ENCODE measurements at places on chromosomes 16 and 17. TPM values are rescaled to one million over a fixed set of nuclear protein-coding genes. Genes with fewer than 3 reads are reported as not detected.
A peak's percentile ranks its signal among the peaks of the same experiment; 100 is the strongest.

DNA sequence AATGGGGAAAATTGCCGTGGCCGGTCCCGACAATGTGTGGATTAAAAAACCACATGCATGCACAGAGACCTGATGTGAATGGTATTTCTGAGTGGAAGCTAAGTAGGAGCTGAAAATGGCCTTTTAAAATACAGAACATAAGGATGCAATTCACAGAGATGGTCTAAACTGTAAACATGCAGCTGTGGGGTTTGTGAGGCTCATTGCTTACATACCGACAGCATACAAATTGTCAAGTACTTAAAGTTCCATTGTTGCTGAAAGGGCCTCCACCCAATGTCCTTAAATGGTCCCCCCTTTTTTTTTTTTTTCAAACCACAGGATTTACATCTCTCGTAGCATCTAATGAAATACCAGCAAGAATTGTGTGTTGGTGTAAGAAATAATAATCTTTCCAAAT is 523.2 kb downstream of the MAF start:
- no peak for DNase-seq

The DPEP1 gene
- total RNA-seq, result 0.88 TPM

GRCh38 chr17:73815474-73815873 is 171.2 kb upstream of the SDK2 start:
- DNase-seq, result peak; percentile 68

The KCNJ12 gene
- 1.6 TPM for total RNA-seq

GRCh38 chr16:54265575-54266107 is 20.9 kb downstream of the IRX3 start:
- no peak for DNase-seq

The KRTAP9-2 gene
- total RNA-seq, result not detected

- DNase-seq, result no peak
Measured at GRCh38 chr16:60674241-60674640, 1362.0 kb downstream of the CDH8 start.

The P2RX1 gene
- total RNA-seq, result not detected

The CLEC18C gene
- total RNA-seq, result 0.25 TPM

DNA sequence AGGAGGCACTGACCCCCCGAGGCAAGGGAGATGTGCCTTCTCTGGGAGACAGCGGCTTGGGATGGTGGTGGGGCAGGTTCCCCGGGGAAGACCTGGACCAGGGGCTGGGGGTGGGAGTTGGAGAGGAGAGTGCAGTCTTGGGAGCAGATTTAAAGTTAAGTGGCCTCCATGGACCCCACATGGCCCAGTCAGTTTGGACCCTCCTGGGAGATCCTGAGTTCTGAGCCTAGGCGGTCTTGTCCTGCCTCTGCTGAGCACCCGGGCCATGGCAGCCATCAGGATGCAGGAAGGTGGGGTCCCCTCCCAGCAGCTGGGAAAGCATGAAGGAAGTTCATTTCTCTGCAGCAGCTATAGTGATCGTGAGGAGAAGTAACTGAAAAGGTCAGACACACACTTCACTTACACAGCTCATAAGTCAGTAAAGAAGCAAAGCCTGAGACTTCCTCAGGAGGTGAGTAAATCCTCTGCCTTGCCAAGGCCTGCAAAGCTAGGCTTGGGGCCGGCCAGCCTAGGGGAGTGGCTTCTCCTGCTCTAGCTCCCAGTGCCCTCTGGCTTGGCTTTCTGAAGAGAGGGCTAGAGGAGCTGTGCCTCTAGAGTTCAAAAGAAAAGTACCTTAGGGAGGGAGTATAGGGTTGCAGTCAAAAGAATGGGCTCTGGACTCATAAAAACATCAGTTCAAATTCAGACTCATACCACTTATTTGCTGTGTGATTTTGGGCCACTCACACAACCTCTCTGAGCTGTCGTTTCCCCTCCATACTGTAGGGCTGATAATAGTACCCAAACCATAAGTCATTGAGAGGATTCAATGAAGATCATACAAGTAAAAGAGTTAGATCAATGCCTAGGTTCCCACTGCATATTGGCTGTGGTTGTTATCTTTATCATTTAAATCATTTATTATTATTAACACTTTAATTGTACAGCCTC is 31.0 kb upstream of the C16orf78 start:
- no peak for DNase-seq

The OR4D1 gene
- total RNA-seq, result 0.07 TPM

GRCh38 chr17:46792071-46792470 is 26.4 kb downstream of the WNT3 start:
- DNase-seq, result no peak

The HOXB1 gene
- total RNA-seq, result not detected

- DNase-seq, result no peak
Measured at GRCh38 chr16:20683812-20684211, 13.7 kb downstream of the ACSM1 start.

DNA sequence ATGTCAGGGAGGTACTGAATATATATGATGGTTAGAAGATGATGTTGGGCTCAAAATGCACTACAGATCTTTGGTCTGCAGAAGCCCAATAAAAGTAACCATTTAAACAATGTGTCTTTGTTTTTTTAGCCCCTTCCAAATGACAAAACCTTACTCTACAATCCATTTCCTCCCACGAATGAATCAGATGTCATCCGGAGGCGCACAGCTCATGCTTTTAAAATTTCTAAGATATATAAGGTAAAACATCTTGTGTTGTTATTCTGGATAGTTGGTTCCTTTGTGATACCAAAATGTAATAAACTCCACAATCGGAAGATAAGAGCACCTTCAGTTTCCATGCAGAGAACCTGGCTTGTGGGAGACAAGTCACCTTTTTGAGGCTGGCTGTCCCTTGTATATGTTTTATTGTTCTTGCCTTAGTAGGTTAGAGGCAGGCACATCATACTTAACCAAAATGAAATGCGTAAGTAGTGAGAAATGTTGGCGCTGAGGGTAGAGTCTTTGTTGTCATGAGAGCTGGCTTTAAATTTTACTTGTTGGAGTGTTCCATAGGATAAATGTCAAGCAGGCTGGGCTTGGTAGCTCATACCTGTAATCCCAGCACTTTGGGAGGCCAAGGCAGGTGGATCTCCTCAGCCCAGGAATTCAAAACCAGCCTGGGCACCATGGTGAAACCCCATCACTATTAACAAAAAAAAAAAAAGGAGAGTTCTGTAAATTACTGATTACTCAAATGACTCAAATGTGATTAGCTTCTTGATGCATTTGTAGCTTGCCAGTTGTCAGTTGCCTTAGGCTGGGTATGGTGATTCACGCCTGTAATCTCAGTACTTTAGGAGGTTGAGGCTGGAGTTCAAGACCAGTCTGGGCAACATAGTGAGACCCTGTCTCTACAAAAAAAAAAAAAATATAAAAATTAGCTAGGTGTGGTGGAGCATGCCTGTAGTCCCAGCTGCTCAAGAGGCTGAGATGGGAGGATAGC is 19.7 kb upstream of the SNTB2 start:
- DNase-seq, result no peak

The SHCBP1 gene
- total RNA-seq, result 14.5 TPM

GRCh38 chr16:58044266-58045019 is 18.9 kb downstream of the MMP15 start:
- DNase-seq, result peak; percentile 34

DNA sequence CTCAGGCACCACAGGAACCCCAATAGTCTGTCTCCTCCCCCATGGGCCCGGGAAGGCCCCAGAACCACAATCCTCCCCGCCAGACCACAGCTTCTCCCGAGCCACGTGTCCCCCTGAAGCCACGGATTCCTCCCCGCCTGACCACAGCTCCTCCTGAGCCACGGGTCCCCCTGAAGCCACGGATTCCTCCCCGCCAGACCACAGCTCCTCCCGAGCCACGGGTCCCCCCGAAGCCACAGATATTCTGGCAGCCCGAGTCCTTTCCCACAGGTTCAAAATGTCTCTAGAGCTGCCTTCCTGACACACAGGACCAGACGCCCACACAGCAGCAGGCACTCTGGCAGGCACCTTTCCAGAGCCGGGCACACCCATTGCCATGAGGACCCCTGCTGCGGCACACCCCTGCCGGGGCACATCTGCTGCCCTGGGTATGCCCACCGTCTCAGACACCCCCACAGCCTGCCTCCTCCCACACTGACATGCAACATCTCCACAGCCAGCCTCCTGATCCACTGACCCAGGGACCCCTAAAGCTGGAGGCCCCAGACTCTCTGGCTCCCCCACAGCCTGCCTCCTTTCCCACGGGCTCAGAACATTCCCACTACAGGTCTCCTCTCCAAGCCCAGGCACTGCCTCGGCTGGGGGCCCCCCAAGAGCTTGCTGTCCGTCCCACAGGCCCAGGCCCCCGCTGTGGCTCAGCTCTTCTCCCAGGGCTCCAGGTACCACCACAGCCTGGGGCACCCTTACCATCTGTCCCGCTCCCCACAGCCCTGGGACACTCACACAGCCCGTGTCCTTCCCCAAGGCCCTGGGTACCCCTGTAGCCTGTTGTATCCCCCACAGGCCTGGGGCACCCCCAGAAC is 2.2 kb downstream of the KIAA0753 start:
- DNase-seq, result no peak

DNA sequence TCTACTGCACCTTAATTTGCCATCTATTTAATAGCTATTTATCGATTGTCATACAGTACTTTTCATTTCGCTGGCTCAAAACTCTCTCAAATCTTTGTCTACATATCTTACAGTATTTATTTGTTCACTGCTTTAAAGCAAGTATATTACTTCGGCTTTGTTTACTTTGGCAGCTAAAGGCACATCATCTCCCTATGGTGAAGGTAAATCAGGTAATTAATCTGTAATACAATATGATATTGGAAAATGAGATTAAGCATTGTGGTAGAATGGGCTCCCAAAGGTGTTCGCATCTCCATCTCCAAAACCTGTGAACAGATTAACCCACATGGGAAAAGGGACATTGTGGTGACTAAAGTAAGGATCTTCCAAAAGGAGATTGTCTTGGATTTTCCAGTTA is 6.5 kb downstream of the TMEM170A start:
- DNase-seq, result no peak
